A673 (cell line): ENCODE measurements at places on chromosomes 1 and 21. TPM values are rescaled to one million over a fixed set of nuclear protein-coding genes. Genes with fewer than 3 reads are reported as not detected.

BSND gene
- total RNA-seq: not detected in 2 replicates

- no peak for DNase-seq
Measured at GRCh38 chr1:233261206-233261605, 34.3 kb downstream of the PCNX2 start.

GRCh38 chr1:78447086-78447485, 43.7 kb upstream of the PTGFR start:
- DNase-seq: no peak

DNA sequence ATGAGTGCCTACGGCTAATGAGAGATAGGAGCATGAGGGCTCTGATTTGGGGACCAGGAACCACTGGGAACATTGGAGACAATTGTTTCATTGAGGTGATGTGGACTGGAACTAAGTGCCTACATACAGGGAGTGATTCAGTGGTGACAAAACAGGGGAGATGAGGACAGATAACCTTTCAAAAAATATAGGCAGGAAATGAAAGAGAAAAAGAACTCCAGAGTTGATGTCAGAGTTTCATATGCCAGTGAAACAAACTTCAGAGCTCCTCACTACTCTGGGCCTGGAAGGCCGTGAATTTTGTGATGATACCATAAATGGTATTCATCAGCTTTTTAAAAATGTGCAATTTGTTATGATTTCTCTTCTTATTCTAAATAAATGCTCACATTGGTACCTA, 39.3 kb downstream of the FASLG start:
- DNase-seq: no peak

GJA9 gene
- total RNA-seq: not detected in 2 replicates

TMIGD3 gene
- total RNA-seq: not detected in 2 replicates

RNU1-1 gene
- 1,866 and 1,908 TPM in 2 replicates for total RNA-seq
